ENCODE measurements at places on chromosomes 3 and 15.

DNA sequence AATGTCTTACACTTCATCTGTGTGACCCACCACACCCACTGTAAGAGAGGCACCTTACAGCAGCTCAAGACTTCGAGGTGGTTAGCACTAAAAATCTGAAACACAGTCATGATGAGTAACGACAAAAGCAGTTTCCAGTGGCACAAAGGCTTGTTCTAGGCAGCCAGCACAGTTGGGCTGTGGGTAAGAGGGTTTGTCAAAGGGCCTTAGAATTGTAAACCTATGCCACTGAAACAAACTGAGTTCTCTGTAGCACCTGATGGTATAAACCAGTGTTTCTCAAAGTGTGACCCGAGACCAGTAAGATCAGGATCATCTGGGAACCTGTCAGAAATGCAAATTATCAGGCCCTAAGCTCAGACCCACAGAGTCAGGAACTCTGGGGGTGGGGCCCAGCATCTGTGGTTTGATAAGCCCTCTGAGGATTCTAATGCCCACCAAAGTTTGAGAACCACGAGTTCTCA, 36.5 kb downstream of the DAPK2 start:
- no peak for DNase-seq

GRCh38 chr3:189809583-189809982, 178.4 kb downstream of the TP63 start:
- no peak for DNase-seq

- DNase-seq = no peak
These were observed 742 bp upstream of the SEMA7A start for GRCh38 chr15:74434263-74435136.

GRCh38 chr15:89248584-89248983, 4.8 kb downstream of the FANCI start:
- no peak for DNase-seq

DNA sequence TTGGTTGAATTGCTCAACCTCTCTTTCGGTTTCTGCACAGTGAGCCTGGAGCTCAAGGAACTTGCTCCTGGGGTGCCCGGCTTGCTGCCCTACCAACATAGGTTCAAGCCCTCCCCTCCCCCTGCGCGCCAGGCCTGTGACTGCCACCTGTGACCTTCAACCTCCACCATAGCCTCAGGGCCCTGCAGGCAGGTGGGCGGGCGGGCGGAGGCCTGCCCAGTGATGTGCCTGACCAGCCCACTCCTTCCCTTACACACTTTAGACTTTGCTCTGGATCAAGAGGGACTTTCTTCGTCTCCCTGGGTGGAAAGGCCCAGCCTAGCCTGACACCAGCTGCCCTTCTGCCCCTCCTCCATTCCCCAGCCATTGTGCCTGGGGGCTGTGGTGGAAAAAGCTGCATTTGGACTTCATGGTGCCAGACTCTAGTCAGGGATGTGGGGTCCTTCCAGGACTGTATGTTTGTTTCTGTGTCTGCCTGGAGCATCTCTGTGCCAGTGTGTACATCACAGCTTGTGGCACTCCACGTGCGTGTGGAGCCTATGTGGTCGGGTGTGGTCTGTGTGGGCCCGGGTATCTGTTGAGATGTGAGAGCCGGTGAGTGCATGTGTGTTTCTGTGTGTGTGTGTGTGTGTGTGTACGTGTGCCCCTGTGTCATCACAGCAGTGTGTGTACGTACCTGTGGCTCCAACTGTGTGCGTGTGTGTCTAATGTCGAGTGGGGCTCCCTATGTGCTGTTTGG, 9.5 kb downstream of the PRKCD start:
- DNase-seq = no peak

- DNase-seq = no peak
These were observed 100.8 kb downstream of the DTWD1 start for GRCh38 chr15:49721621-49722020.

DNA sequence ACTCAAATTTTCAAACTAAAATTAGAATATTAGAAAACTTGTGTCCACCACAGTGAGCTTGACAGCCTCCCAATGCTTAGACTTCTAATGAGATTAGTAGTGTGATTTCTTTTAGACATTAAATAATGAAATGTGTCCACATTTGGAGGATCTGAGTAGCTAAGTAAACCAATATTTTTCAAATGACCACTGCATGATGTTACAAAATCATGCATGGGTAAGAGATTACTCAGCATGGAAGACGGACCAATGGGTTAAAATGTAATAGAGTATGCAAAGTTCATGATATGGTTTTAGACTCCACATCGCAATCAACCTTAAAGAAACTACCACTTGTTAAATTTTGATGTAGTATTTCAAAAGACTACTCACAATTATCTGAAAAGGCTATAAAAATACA, 130.6 kb downstream of the IMPG2 start:
- no peak for DNase-seq

GRCh38 chr3:122755491-122755890, 38.1 kb downstream of the HSPBAP1 start:
- DNase-seq = no peak

DNA sequence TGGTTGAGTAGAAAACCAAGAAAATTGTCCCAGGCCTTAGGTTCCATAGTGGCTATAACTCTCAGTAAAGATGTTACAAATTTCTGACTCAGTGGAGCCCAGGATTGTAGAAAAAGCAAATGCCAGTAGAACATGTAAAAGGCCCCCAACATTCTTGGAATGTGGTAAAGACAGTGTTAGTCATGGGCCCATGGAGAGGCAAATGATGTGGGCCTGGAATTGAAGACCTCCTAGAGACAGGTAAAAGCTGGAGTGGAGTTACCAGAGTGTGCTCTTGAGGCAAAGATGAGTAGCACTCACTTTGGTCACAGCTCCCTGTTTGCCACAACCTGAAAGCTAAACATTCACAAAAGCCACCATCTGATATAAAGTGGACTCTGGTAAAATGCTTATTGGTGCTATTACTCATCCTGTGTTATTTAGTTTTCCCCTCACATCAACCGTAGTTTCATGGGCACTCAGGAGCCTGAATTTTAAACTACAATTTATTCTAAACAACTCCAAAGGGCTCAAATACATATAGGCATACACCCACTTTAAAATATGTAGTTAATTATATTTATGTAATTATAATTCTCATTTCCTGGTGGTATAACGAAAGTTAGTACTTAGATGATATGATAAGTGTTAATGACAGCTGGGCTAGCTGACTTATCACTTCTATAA, 359.6 kb upstream of the NECTIN3 start:
- DNase-seq = no peak

GRCh38 chr3:46854555-46854991, 8.7 kb downstream of the MYL3 start:
- DNase-seq = no peak

DNA sequence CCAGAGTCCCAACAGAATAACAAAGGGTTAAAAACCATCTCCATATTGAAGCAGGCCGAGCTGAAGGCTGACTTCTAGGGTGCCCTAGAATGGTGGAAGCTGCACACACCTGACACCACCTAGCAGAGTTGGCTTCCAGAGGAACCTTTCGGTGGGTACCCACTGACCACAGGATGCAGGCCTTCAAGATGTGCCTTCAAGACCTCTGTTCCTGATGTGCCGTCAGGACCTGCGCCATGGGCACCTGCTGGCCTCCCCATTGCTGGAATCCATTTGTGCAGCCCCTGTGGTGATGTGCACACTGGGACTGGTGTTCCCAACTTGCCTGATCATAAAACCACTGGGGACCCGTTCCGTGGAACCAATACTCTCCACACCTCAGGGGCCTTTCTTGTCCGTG, 35.7 kb upstream of the RPL32 start:
- no peak for DNase-seq

DNA sequence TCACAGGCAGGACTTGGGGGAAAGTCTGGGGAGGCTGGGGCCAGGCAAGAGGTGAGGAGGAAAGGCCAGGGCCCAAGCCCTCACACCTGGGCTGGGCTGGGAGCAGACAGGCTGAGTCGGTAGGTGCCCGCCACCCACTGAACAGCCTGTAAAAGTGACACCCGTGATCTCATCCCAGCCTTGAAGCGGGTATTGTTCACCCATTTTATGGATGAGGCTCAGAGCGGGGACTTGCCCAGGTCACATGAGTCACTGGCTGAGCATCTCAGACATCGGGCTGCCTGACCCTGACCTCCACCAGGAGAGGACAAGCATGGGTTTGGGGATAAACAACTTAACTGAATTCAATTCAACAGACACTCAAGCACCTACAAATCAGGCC, 52.0 kb upstream of the CTSH start:
- DNase-seq = no peak

DNA sequence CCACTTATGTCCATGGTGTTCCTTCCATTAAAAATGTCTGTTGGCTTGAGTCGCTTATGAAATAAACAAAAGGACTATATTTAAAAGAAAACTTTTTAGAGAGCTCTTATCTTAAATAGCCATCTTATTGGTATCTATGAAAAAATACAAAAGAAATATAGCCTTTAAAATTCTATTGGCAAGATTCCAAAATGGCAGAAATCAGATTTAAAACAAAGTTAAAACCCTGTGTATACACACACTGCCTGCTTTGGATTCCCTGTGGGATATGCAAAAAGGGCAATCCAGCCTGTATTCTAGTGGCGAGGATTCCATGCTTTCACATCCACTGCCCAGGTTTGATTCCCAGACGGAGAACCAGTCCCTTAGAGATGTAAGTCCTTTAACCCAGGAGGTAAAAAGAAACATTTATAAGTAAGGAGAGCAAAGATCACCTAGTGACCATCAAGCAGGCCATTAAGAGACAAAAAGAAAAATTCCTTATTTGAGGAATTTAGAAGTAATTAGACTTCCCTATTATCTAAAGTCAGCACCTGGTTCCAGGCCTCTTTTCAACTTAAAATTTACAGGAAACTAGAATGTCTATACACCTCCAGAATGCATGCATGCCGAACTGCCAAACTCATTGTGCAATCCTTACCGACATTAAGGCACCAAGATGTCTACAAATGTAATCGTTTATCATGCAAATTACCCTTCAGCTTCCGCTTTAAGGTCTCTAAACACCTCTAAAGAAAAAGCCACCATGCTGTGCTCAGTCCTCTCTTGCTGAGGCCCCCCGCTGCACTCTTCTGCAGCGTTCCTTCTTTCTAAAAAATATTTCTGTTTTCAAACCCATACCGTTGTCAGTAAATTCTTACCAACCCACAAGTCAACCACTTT, 69.6 kb upstream of the STRIT1 start:
- DNase-seq = no peak

GRCh38 chr3:1214933-1215332, 122.1 kb downstream of the CNTN6 start:
- no peak for DNase-seq

- DNase-seq = no peak
These were observed 129.9 kb upstream of the UBE3A start for GRCh38 chr15:25568751-25569150.

DNA sequence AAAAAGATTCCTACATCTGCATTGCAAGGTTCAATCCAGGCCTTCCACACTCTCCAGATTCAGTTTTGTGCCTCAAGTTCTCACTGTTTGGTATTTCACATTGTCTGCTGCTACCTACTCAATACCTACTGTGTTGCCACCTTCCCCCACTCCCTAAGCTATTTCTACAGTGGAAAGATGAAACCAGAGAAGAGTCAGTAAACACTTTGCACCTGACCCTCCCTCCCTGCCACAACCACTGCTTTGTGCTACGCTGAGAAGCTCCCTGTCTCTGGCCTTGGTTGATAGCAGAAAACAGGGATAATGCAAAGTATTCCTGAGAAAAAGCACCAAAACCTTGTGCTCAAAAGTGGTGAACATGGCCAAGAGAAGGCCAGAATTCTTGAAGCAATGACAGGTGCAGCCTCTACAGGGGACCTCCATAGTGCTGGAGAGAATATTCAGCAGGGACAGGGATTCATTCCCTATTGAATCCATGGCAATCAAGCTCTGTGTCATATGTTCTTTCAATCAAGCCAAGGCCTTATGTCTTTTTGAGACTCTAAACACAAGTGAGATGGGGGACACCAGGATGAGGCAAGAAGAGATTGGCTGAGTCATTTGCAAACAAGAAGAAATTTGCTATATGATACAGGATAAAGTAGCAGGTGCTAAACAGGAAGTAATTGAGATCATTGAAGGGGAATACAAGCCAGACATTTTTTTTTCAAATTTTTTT, 83.5 kb upstream of the LIPC start:
- DNase-seq = no peak

GRCh38 chr3:33385423-33385822, 54.8 kb downstream of the UBP1 start:
- no peak for DNase-seq

- no peak for DNase-seq
These were observed 104.2 kb downstream of the ITPR1 start for GRCh38 chr3:4597208-4597985.

- DNase-seq = no peak
These were observed 210.8 kb upstream of the ARHGEF26 start for GRCh38 chr3:153910387-153910786.

GRCh38 chr3:39515681-39516441, 48.4 kb downstream of the MOBP start:
- DNase-seq = no peak
